ENCODE measurements at places on chromosomes 16 and 17.
A peak's percentile ranks its signal among the peaks of the same experiment; 100 is the strongest.

GRCh38 chr16:49365711-49366509 lies 7.7 kb upstream of the C16orf78 start:
- DNase-seq, result no peak

GRCh38 chr17:6555331-6556120 lies 829 bp downstream of the PITPNM3 start:
- DNase-seq, result no peak

DNA sequence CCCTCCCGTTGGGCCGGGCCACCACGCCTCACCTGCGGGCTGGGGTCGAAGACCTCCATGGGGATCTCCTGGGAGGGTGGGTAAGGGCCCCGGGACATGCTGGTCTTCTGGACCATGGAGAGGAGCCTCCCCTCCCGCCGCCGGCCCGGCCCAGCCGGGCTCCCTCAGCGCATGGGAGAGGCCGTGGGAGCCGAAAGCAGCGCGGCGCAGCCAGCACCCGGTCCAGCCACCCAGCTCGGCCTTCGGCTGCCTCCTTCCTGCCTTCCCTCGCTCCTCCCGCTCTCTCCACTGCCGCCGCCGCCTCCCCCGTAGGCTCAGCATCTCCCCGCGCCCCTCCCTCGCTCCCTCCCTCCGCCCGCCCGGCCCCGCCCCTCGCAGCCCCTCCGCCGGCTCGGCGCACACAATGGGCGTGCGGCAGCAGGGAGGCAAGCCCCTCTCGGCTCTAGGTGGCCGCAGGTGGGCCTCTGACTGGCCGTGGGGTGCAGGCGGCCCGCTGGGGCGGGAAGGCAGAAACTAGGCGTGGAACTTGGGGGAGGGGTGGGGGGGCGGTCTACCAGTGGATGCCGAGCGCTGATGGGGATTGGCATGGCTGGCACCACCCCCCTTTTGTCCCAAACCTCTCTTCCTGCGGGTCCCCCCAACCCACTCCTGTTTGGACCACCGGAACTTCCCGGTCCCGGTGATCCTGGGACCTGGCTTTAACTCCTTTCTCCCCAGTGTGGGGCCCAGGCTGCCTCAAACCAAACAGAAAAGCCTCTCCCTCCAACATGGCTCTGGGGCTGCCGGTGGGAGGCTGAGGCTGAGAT lies at the start of gene CACNB1:
Gene CACNB1 (minus strand): TSS at position 290 of the 806 bp plus-strand sequence. CDS start 174 bp downstream, at position 116.
- DNase-seq, result peak; percentile 81

DNA sequence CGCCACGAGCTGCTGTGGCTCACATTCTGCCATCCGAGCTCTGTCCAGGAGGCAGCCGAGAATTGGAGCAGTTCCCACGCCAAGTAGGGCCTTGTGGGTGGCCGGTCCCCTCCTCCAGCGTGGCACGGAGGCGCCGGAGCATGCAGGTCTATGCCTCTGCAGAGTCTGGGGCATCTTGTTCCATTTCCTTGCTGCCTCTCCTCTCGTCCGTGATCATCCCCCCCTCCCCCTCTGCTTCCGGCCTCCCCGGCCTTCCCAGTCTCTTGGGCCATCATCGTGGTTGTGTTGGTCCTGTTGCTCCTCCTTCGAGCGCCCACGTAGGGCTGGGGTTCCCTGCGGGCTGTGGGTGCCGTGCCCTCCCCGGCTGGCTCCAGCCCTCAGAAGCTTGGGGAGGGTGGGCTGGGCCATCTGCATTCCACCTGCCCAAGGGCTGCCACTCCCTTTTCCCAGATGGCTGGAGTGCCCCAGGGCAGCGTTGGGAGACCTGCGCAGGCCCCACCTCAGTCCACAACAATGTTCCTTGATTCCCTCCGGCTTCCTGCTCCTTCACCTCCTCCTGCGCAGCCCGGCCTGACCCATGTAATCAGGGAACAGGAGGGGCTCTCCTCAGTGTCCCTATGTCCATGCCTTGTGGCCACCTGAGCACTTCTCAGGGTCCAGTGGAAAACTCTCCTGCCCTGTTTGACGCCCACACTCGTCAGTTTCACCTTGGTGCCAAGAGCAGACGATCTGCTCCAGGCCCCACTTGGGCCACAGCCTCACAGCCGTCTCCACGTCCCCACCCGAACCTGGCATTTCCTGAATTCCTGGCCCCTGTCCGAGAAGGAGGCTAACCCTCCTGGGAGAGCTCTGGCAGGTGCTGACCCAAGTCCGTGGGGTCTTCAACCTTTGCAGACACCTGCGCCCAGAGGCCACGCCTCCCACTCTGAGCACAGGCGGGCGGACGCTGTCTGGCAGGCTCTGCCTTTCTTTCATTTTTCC lies 37.1 kb downstream of the BAIAP2 start:
- DNase-seq, result no peak

DNA sequence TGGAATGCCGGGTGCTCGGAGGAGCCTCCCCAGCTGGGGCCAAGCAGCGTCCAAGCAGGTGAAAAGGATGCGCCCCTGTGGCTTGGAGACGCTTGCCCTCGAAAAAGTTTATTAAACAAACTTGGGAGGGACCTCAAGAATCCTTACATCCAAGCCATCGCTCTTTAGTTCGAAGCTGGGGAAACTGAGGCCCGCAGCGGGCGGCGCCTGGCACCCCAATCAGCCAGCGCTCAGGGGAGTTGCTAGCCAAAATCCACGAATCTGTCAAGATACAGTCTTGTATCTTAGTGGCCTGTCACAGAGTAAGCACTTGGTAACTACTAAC lies 553 bp upstream of the B9D1 start:
- DNase-seq, result no peak

GRCh38 chr16:73214825-73215677 lies 167.1 kb upstream of the ZFHX3 start:
- no peak for DNase-seq

- DNase-seq, result no peak
These were observed 221.2 kb downstream of the CDH13 start for GRCh38 chr16:82848013-82848412.

GRCh38 chr16:88531931-88532433 lies 38.2 kb upstream of the ZC3H18 start:
- no peak for DNase-seq

- no peak for DNase-seq
These were observed 36.6 kb downstream of the RAB11FIP4 start for GRCh38 chr17:31428111-31428510.

- DNase-seq, result no peak
These were observed 24.2 kb downstream of the FAM20A start for GRCh38 chr17:68576811-68577496.

- no peak for DNase-seq
These were observed 8.3 kb upstream of the SBK1 start for GRCh38 chr16:28283798-28284577.

DNA sequence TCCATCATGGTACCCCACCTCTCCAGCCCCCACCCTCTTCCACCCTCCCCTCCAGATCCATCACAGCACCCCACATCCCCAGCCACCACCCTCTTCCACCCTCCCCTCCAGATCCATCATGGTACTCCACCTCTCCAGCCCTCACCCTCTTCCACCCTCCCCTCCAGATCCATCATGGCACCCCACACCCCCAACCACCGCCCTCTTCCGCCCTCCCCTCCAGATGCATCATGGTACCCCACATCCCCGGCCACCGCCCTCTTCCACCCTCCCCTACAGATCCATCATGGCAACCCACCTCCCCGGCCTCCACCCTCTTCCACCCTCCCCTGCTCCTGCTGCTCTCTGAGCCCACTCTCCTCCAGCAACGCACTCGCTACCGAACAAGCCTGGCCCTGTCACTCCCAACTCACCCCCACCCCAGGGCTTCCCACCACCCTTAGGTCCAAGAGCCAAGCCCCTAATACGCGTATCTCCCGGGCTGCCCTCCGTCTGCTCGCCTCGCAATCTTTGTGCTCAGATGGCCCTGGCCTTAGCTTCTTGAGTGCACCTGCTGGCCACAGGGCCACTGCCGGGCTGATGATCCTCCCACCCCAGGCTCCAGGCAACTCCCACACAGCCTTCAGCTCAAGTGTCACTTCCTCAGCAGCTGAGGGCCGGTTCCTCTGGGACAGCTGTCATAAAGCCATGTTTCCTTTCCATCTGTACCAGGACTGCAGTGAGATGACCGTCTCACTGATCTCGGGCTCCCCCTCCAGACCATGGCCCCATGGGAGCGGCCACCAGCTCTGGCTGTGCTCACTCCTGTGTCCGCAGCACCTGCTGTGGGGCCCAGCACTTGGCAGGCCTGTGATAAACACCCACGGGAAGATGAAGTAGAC lies 25.5 kb downstream of the KDM8 start:
- DNase-seq, result no peak

- no peak for DNase-seq
These were observed 52.5 kb downstream of the BANP start for GRCh38 chr16:88003736-88004135.

DNA sequence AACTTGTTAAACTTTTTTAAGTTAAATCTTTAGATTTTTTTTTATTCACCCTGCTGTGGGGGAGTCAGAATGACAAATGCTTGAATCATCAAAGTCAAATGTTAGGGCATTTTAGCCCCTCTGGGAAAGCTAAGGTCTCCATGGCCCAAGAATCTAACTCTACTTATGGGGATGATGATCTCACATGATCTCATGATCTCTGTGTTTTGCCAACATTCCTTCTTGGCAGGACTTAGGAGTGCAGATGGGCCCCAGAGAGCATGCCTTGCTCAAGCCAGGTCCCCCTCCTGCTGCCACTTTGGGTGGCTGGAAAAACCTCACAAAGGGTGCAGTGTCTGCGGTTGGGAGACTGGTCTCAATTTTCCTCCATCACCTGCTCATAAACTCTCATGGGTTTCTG lies 108.6 kb downstream of the PRKCB start:
- DNase-seq, result no peak

DNA sequence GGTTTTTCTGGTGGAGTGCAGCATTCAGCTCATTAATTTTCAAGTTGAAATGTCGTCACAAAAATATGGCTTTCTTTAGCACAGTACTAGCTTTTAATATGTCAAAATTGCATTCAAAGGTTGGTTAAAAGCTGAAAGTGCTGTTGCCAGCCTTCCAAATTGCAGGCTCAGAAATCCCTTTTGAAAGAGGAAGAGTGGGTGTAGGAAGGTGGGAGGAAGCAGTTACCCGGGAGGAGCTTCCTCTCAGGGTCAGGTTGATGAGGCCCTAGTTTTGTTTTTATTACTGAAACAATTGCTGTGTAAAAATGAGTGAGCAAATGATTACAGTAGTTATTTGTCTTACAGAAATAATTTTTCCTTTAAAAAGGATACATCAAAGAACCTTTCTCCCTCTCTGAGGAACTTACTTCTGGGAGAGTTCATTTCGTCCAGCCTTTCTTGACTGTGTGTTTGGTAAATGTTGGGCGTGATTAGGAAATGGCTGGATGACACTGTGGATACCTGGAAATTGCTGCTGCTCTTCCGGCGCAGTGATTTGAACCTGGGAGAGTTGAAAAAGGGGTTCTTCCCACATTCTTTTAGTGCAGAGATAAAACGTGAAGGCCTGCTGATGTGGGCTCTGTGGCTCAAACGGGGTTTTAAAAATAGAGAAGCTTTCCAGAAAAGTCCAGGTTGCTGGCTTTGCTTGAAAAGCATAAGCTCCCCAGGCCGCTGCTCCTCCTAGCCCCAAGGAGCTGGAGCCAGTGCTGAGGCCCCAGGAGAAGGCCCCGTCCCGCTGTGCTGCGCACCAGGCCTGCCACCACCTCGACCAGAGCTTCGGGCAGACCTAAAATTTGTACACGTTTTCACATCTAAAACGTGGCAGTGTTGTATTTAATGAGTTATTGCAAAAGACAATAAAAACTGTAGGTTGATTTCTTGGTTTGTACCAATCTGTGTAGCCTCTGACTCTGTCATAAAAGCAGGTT lies 41.7 kb downstream of the SEC14L1 start:
- no peak for DNase-seq

DNA sequence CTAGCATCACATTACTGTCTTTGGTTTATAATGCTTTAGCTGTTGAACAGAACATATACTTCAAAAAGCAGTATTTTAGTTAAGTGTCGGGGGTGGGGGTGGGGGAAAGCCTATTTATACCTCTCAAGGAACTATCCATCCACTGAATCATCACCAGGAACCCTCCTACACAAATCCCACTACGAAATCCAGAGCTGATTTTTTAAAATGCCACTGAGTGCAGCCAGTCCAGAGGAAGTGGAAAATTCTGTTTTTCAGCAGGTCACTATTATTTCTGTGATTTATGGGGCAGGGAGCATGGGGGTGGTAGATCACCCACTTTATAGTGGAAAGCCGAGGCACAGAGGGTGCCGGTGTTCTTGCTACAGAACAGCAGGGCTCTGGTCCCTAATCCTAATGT lies 284.1 kb downstream of the SOX9 start:
- no peak for DNase-seq

GRCh38 chr16:29999605-30000004 lies 3.6 kb downstream of the INO80E start:
- no peak for DNase-seq

DNA sequence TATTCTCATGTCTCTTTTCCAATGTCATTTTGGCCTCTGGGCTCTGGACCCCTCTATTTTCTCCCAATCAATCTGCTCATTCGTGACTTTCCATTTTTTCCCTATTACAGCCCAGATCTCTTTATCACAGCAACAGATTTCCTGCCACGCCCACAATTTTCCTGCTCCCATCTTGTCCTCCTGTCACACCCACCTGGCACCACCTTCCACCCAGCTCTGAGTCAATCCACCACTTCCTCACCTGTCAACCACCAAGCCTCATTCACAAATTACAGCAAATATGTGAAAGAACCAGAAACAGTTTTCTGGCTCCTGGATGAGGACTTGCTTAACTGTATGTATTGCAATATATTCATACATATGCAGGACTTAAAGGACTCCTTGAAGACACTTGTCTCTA lies 311.3 kb downstream of the GRIN2A start:
- no peak for DNase-seq

DNA sequence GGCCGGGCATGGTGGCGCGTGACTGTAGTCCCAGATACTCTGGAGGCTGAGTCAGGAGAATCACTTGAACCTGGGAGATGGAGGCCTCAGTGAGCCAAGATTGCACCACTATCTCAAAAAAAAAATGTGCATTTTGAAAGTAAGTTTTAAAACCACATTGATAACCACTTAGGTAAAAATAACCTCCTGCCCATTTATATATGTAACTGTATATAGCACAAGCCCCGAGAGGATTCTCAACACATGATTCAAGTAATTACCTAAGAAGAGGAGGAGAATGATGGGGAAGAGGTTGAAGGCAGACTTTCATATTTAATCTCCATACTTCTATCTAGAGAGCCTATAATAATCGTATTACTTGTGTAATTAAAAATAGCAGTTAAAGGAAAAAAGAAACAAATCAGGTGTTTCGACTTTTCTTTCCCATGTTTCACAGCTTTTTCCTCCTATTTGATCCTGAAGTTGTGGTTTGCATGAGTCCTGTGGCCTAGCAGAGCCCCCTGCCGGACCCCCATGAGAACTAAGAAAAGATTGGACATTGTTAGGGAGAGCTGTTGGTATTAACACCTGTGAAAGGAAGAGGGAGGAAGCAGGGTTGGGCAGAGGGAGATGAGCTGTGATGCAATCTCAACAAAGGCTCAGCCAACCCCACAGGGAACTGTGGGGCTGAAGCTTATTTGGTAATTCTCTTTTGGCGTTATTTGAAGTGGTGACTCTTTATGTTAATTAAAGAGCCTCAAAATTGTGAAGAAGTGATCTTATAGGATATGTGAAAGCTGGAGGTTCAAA lies 22.1 kb downstream of the PMFBP1 start:
- DNase-seq, result no peak

GRCh38 chr17:66636111-66636510 lies 198.8 kb upstream of the CACNG5 start:
- DNase-seq, result no peak
